NCI-H526 treated with DMSO at 0.1 percent for 48 hours (cell line): ENCODE measurements at places on chromosomes 3 and 15.
A peak's percentile ranks its signal among the peaks of the same experiment; 100 is the strongest.

GRCh38 chr3:9769426-9770275 lies at the start of gene CAMK1:
TSS of gene CAMK1 (minus strand) at chr3:9769947. CDS start at chr3:9767749, 2,198 bp downstream.
- peak; percentile 16 for DNase-seq

DNA sequence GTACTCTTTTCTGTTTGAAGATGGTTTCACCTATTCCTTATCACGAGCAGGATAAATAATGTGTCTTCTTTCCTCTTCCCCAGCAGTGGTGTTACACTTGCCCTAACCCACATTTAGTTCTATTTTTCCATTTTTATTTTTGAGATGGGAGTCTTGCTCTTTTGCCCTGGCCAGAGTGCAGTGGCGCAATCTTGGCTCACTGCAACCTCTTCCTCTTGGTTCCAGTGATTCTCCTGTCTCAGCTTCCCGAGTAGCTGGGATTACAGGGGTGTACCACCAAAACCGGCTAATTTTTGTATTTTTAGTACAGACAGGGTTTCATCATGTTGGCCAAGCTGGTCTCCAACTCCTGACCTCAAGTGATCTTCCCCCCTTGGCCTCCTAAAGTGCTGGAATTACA lies 372.4 kb downstream of the FOXP1 start:
- no peak for DNase-seq

DNA sequence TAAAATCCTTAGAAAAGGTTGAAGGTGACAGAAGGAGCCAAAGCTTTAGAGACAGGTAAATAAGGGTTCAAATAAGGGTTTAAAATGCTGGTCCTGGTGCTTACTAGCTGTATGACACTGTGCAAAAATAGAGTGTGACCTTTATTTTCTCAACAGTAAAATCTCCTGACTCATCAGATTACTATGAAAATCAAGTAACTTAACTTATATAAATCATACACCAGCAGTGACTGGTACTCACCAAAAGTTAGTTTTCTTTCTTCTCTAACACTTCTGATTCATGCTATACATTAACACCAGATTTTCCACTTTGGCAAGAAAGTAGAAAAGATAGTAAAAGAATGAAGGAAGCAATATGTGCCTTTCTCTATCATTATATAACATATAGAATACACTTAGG lies 205.9 kb upstream of the GBE1 start:
- DNase-seq, result no peak

DNA sequence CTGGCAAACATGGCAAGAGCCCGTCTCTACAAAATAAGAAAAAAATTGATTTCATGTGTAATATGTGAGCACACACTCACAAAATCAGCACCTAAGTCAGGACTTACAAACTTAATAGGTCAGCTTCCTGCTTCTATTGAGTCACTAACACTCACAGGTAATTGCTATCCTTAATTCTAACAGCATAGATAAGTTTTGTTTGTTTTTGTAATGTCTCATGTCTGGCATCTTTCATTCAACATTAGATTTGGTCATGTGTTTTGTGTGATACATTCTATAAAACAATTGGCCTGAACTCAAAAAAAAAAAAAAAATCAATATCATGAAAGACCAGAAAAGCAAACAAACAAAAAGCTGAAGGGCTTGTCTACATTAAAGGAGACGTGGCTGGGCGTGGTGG lies 564.7 kb downstream of the AGBL1 start:
- DNase-seq, result no peak

DNA sequence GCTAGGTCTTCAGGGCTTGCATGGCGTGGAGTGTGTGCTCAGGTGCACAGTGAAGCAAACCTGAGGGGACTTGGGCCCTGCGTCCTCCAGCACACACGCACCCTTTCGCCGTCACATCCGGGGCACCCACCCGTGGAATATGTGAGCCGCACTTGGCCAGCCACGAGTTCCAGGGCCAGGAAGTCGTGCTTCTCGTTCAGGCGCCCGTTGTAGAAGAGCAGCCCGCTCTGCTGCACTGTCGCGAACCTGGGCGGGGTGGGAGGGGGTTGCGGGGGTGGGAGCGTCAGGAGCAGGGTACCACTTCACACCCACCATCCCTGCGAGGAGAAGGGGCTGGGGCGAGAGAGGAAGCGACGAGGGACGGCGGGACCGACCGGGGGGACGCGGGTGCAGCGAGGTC lies 7.1 kb downstream of the CELSR3 start:
- DNase-seq, result no peak
